ENCODE measurements at places on chromosomes 1 and 21.

- DNase-seq = no peak
Observed at GRCh38 chr1:218582646-218583045, 237.5 kb downstream of the TGFB2 start.

DNA sequence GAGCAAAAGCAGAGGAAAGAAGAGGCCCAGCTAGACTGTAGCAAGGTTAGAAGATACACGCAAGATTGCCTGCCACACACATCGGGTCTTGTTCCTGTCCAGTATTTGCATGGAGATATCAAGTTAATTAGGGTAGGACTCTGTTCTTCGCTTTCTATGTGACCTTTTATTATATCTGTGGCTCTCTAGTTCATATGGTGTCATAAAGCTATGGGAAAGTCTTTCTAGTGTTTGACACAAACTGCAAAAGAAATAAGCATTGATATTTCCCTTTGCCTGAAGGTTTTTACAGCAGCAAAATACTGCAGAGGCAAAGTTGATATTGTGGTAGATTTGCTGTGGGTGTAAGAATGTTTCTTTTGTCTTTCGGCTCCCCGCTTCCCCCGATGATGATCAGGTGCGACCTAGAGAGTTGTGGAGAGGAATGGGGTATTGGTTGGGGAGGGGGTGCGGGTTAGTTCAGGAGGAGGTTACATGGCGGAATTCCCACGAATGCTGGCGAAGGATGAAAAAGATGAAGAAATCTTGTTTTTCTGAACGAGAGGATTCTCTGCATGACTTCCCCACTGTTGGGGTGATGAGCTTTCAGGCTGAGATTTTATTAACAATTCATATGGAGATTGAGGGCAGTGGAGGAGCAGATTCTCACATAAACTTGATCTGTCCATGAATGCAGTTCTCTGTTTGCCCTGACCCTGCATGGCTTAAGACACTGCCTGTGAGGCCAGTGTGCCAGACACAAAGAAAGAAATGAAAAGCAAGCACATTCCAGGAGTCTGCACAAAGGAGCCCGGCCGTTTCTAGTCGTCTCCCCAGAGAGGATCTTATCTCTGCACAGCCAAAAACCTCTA lies 550.2 kb downstream of the USP25 start:
- no peak for DNase-seq

GRCh38 chr1:172345077-172345476 lies 75.4 kb upstream of the C1orf105 start:
- DNase-seq = no peak

- DNase-seq = no peak
Observed at GRCh38 chr1:182925661-182926060, 27.3 kb downstream of the SHCBP1L start.

GRCh38 chr1:93592551-93592949 lies 89.1 kb downstream of the BCAR3 start:
- no peak for DNase-seq

- no peak for DNase-seq
Observed at GRCh38 chr1:19074361-19074901, 118.0 kb upstream of the IFFO2 start.

DNA sequence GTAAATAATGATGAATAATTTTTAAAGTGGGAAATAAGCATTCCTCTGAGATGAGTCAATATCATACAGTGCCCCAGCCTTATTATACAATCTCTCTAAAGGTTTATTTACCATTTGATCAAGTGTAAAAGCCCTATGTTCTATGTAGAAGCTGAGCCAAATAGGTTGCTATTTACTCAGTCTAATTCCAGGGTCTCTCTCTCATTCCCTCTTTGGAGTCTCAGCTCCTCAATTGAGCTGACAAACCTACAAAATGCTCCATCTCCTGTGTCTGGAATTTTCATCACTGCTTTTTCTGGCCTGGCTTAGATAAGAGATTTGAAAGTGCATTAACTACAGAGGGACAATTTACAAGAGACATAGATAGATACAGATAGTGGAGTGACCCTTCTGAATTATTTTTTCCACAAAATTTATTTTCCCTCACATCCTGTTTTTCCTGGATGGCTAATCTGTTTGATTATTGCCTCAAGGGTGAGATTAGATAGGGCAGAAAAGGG lies 24.8 kb upstream of the USH2A start:
- DNase-seq = peak; percentile 70

DNA sequence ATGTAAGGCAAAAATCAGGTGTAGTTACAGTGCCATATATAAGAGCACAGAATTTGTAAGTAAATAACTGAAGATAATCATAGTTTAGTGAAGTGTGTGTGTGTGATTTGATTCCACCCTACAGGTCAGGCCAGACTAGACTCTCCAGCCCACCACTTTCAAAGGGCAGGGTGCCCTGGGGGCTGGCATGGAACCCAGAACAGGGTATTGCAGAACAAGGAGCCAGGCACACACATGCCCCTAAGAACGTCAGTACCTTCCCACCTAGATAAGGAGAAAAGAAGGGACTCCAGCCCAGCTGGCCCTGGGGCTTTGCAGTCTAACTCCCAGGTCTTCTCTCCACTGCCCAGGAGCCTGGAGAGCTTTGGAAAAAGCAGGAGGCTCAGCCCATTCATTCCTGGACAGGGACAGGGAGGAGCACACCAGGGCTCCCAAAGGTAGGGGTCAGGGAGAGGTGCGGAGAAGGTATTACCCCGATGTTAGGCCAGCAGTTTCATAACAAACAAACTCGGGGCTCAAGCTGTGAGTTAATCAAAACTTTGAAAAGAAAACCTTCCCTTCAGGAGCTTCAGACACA lies 149.7 kb upstream of the VANGL1 start:
- DNase-seq = no peak

GRCh38 chr1:97461782-97462181 lies 459.1 kb downstream of the DPYD start:
- no peak for DNase-seq

DNA sequence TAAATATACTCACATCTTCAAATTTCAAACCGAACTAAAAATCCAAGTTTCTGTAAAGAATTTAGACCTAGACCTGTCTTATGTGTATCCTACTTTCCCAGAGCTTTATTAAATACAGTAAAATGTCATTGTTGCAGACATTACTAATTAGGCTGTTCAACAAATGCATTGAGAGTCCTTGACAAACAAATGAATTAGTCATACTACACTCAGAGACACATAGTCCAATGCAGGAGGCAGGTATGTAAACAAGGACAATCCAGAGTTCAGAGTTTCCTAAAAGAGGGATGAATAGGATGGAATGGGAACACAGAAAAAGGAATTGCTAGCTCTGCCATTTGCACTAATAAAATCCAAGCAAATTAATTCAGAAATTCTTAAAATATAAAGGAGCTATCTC lies 1.6 kb upstream of the EGLN1 start:
- peak; percentile 37 for DNase-seq
